Endothelial cell (in vitro differentiated cells): ENCODE measurements at places on chromosomes 11 and 22. TPM values are rescaled to one million over a fixed set of nuclear protein-coding genes. Genes with fewer than 3 reads are reported as not detected.

ASRGL1 gene
- total RNA-seq = 9.3 TPM

C22orf31 gene
- total RNA-seq = not detected

DNA sequence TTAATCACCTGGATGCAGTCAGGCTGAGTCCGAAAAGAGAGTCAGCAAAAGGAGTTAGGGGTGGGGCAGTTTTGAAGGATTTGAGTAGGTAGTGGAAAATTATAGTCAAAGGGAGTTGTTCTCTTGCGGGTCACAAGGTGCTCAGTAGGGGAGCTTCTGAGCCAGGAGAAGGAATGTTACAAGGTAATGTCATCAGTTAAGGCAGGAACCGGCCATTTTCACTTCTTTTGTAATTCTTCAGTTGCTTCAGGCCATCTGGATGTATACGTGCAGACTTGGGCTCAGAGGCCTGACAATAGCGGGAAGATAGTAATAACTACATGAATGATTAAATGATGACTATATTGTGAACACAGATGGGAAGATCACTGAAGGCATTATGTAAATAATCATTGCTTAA lies 6.2 kb downstream of the SC5D start:
- peak overlapping the region; percentile 28 for H3K4me3 ChIP-seq
- peak overlapping the region; percentile 88 for H3K27ac ChIP-seq
- H3K4me1 ChIP-seq = peaks cover 59% of the 10 kb centered on the region
- H3K36me3 ChIP-seq = no peaks in the 10 kb centered on the region

DNA sequence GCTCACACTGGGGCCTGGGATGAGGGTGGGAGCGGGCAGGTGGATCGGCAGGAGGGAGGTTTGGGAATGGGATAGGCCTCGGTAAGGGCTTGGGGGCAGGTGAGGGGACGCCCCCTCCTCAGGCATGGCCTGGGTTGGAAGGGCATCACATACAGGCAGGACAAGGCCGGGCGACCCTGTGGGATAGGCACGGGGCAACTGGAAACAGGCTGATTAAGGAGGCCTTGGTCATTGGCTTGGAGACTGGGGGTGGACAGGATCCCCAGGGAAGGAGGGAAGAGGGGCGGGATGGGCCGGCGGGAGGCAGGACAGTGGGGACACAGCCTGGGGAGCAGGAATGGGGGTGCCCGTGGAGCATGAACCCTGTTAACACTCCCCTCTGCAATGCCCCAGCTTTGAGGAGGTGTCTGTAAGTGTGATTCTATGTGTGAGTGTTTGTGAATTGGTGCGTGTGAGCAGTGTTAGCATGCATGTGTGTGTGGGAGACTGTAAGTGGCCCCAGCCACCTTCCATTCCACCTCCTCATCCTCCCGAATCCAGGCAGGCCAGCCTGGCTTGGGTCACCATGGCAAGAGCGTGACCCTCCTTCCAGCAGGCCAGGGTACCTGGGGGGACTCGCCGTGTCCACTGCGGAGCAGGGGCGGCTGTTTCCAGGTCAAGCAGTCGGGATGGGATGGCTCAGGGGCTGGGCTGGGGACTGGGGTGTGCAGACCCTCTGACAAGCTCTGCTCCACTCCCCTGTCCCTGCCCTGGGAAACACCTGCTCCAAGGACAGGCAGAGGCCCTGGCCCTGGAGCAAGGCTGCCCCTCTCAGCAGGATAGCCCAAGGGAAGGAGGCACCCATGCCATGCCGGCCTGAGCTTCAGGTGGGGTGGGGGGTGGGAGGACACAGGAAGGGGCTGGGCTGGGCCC lies 3.4 kb upstream of the PIM3 start:
- H3K36me3 ChIP-seq = no peaks in the 10 kb centered on the region
- DNase-seq = no peak
- H3K27me3 ChIP-seq = peaks cover 8% of the 10 kb centered on the region
- no peak overlapping the region for H3K4me3 ChIP-seq
- peaks cover 17% of the 10 kb centered on the region for H3K4me1 ChIP-seq
- H3K27ac ChIP-seq = no peak overlapping the region

- no peak overlapping the region for H3K4me3 ChIP-seq
- no peak for DNase-seq
- peaks cover 5% of the 10 kb centered on the region for H3K36me3 ChIP-seq
Observed at GRCh38 chr11:75090671-75091177, 6.0 kb downstream of the OR2AT4 start.

DNA sequence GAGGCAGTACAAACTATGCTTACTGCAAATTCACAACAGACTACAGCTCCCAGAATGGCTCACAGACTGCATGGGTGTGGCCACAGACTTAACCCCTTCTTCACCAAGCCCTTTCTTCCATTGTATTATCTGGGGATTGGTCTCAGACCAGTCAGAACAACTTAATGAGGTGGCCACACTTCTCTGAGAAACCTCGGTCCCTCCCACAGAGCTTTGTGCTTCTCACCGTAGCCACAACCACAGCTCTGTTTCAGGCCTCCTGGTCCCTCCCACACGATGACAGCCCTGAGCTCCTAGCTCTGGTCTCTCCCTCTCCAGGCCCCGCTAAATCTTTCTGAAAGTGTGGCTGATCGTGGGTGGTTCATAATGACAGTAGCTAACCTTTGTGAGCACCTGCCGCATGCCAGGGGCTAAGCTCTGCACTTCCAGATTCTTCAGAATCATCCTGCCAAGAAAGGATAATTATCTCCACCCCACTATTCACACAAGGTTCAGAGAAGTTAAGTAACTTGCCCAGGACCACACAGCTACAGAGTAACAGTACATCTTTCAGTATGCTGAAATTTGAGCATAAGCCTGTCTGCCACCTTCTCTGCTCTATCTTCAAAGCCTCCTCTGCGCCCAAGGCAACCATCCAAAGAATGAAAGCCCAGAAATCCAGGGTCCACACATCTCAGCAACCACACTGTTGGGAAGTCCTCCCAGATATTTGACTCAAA lies 5.4 kb downstream of the PDE2A start:
- DNase-seq = no peak
- H3K27ac ChIP-seq = no peak overlapping the region
- H3K27me3 ChIP-seq = peaks cover 19% of the 10 kb centered on the region
- peaks cover 15% of the 10 kb centered on the region for H3K36me3 ChIP-seq

GRCh38 chr22:37953062-37953436 lies 352 bp downstream of the C22orf23 start:
- peak overlapping the region; percentile 87 for H3K27ac ChIP-seq
- H3K36me3 ChIP-seq = peaks cover 18% of the 10 kb centered on the region
- H3K27me3 ChIP-seq = peaks cover 5% of the 10 kb centered on the region
- peak overlapping the region; percentile 100 for H3K4me3 ChIP-seq
- peaks cover 26% of the 10 kb centered on the region for H3K4me1 ChIP-seq

DNA sequence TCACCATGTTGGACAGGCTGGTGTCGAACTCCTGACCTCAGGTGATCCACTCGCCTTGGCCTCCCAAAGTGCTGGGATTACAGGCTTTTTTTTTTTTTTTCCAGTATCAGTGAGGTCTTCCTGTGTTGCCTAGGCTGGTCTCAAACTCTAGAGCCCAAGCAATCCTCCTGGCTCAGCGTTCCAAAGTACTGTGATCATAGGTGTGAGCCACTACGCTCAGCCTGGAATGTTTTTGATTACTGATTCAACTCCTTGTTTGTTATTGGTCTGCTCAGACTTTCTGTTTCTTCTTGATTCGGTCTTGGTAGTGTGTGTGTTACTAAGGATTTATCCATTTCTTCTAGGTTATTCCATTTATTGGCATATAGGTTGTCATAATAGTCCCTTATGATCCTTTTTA lies 31.3 kb downstream of the NAGA start:
- no peak overlapping the region for H3K27ac ChIP-seq
- peaks cover 10% of the 10 kb centered on the region for H3K4me1 ChIP-seq
- peaks cover 3% of the 10 kb centered on the region for H3K27me3 ChIP-seq
- H3K36me3 ChIP-seq = no peaks in the 10 kb centered on the region

OR52E8 gene
- not detected for total RNA-seq

- H3K27me3 ChIP-seq = no peaks in the 10 kb centered on the region
- H3K36me3 ChIP-seq = no peaks in the 10 kb centered on the region
- DNase-seq = no peak
Observed at GRCh38 chr11:13760115-13760514, 91.6 kb downstream of the FAR1 start.

NKAPD1 gene
- total RNA-seq = 21.8 TPM

DNA sequence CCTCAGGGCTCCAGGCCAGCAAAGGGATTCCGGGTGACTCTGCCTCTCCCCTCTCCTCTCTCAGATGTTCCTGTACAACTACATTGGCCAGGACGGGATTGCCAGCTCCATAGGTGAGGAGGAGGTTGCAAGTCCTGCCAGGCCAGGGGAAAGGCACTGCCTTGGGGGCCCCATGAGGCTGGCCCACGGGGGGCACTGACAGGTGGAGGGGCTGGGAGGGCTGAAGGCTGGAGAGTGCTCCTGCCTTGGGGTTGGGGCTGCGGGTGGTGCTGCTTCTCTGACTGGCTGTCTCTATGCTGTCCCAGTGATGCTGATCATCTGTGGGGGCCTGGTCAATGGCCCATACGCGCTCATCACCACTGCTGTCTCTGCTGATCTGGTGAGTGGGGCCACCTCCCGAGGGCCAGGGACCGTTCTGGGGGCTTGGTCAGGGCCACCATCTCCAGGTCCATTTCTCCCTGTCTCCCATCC lies 21.7 kb downstream of the SLC37A2 start:
- no peaks in the 10 kb centered on the region for H3K36me3 ChIP-seq
- H3K4me3 ChIP-seq = no peak overlapping the region
- DNase-seq = no peak
- H3K27ac ChIP-seq = no peak overlapping the region
- no peaks in the 10 kb centered on the region for H3K4me1 ChIP-seq

DNAJB7 gene
- total RNA-seq = not detected

OR2AT4 gene
- 0.08 TPM for total RNA-seq

GSTP1 gene
- total RNA-seq = 696 TPM

DNA sequence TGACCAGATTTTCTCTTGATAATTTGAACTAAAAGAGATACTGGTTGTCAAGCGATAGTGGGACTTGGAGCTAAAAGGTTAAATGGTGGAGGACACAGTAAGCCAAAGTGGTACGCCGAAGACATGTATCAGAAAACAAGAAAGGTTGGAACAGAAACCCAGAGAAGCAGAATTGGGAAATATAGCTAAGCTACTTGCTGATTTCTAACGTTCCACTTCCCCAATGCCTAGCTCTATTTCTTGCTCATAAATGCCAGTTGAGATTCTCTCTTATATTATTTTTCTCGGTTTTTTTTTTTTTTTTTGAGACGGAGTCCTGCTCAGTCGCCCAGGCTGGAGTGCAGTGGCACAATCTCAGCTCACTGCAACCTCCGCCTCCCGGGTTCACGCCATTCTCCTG lies 12.7 kb downstream of the TMEM41B start:
- no peak for DNase-seq
- no peaks in the 10 kb centered on the region for H3K36me3 ChIP-seq
- H3K27ac ChIP-seq = no peak overlapping the region
- no peaks in the 10 kb centered on the region for H3K27me3 ChIP-seq
- H3K4me3 ChIP-seq = no peak overlapping the region

DNA sequence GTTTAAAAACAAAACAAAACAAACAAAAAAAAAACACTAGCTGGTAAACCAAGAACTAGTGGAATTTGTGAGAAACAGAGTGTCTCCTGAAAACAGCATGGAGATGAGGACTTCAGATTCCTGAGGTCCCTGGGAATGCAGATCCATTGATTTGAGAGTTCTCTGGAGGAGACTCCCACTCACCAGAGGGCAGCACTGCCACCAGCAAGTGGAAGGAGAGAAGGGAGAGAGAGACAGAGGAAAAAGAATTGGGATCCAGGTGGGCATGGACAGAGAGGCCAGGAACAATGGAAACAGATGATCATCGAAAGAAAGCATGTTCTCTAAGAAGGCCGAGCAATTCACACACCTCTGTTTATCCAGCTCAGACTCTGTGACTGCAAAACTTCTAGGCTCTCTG lies 31.8 kb downstream of the ETS1 start:
- peak overlapping the region; percentile 80 for H3K27ac ChIP-seq
- H3K27me3 ChIP-seq = peaks cover under 1% of the 10 kb centered on the region
- no peak overlapping the region for H3K4me3 ChIP-seq
- H3K4me1 ChIP-seq = peaks cover 38% of the 10 kb centered on the region

GRCh38 chr11:62433904-62434276 lies 15.1 kb downstream of the SCGB1A1 start:
- H3K4me1 ChIP-seq = peaks cover 26% of the 10 kb centered on the region
- peaks cover 7% of the 10 kb centered on the region for H3K27me3 ChIP-seq

MED15 gene
- total RNA-seq = 165 TPM

TSPAN32 gene
- total RNA-seq = 0.23 TPM

DNA sequence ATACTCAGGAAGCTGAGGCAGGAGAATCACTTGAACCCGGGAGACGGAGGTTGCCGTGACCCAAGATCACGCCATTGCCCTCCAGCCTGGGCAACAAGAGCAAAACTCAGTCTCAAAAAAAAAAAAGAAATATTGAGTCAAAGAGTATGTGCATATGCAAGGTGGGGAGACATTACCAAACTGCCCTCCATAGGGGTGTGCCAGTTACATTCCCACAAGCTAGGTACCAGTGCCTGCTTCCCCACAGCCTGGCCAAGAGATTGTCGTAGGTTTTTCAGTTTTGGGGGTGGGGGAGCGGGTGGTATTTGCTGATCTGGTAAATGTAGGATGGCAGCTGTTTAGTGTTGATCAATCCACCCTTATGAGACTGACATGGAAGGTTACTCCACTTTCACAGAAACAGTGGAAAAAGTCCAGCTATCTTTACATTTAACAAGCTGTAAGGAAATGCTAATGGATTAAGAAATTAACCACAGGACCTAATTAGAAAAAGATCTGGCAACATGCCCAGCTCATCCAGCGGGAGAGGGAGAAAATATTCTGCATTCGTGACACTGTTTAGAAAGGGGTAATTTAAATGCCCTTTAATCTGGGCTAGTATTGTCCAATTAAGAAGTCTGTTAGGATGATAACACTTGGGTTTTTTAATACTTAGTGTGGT lies 89.4 kb downstream of the PACS1 start:
- H3K4me1 ChIP-seq = peaks cover 16% of the 10 kb centered on the region
- no peak overlapping the region for H3K27ac ChIP-seq
- DNase-seq = no peak
- no peaks in the 10 kb centered on the region for H3K27me3 ChIP-seq
- no peak overlapping the region for H3K4me3 ChIP-seq
- H3K36me3 ChIP-seq = no peaks in the 10 kb centered on the region

DNA sequence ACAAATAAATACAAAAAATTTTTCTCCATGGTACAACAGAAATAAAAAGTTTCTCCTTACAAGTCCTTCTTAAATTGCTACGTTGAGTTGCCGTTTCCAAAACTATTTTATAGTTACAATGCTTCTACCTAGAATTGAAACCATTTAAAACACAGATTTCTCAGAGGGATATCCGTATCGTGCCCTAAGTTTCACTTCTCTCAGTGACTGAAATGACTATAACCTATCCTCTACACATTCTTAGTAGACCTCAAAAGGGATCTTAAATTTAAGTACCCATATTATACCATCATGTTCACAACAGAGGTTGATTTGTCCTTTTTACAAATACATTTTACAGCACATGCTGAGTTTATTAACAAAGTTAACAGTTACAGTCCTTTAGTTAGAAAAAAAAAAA lies 44.1 kb downstream of the USP28 start:
- peaks cover 3% of the 10 kb centered on the region for H3K27me3 ChIP-seq
- no peak for DNase-seq
- H3K27ac ChIP-seq = no peak overlapping the region
- H3K4me3 ChIP-seq = no peak overlapping the region
- H3K4me1 ChIP-seq = no peaks in the 10 kb centered on the region
- peaks cover 25% of the 10 kb centered on the region for H3K36me3 ChIP-seq

C11orf68 gene
- 31.1 TPM for total RNA-seq

GRCh38 chr22:38155703-38156102 lies 25.9 kb downstream of the PLA2G6 start:
- DNase-seq = no peak
- H3K27me3 ChIP-seq = peaks cover 2% of the 10 kb centered on the region
- no peak overlapping the region for H3K27ac ChIP-seq
- peaks cover 16% of the 10 kb centered on the region for H3K4me1 ChIP-seq
- no peak overlapping the region for H3K4me3 ChIP-seq
- no peaks in the 10 kb centered on the region for H3K36me3 ChIP-seq
